Right lung (tissue), 10 donors: ENCODE measurements at places on chromosomes 13 and 19.
A peak's percentile ranks its signal among the peaks of the same experiment; 100 is the strongest.

DNA sequence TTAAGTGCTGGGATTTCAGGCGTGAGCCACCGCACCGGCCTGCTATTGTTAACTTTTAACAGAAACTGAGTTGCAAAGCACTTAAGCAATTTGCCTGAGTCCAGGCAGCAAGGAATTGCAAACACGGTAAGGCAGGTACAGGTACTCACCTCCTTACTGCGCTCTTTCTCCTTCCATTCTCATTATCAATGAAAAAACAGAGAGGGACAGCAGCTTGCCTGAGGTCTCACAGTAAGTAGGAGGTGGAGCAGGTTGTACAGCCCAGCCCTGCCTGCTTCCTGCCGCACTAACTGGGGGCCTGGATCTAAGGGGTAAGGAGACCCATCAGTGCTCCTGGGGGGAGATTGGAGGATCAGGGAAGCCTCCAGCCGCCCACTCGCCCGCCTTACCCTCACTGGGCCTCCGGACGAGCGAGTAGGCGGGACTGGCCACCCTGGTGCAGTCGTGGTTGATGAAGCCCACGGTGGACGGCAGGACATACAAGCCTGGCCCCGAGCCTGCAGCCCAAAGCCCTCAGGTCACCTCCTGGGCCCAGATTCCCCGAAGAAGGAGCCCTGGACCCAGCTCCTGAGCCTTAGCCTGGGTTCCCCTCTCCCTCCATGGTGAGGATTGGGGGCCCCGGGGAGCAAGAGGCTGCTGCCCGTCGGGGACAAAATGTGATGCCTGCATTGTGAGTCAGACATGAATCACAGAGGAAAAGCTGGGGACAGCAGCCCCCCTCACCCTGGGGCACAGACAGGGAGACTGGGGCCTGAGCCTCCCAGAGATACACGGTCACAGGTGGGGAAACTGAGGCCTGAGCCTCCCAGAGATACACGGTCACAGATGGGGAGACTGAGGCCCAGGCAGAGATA, 11.4 kb upstream of the SHC2 start:
- no peak for DNase-seq

DNA sequence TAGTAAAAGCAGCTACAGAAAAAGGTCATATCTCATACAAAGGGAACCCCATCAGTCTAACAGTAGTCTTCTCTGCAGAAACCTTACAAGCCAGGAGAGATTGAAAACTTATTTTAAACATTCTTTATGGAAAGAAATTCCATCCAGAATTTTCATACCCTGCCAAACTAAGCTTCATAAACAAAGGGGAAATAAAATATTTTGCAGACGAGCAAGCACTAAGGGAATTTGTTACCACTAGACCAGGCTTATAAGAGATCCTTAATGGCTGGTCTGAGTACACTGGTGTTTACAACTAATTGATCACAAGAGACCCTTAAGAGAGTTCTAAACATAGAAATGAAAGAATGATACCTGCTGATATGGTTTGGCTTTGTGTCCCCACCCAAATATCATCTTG, 128.6 kb upstream of the TNFSF11 start:
- DNase-seq, result no peak

- DNase-seq, result no peak
Measured at GRCh38 chr19:30855442-30855841, 483.3 kb downstream of the ZNF536 start.

- DNase-seq, result no peak
Measured at GRCh38 chr13:35789335-35790165, 313.1 kb upstream of the MAB21L1 start.

GRCh38 chr13:98879957-98880356, 97.9 kb downstream of the DOCK9 start:
- no peak for DNase-seq

DNA sequence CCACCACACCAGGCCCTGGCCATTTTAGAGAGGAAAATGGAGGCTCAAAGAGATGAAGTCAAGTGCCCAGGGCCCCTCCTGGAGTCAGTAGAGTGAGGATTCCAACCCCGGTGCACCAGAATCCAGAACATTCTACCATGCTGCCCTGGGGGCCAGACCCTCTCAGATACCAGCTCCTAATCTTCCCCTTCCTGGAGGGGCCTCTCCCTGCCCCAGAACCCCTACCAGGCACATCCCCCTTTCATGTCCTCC, 11.1 kb downstream of the CAPN12 start:
- no peak for DNase-seq

GRCh38 chr19:40555978-40556689, 20.5 kb upstream of the SHKBP1 start:
- no peak for DNase-seq

DNA sequence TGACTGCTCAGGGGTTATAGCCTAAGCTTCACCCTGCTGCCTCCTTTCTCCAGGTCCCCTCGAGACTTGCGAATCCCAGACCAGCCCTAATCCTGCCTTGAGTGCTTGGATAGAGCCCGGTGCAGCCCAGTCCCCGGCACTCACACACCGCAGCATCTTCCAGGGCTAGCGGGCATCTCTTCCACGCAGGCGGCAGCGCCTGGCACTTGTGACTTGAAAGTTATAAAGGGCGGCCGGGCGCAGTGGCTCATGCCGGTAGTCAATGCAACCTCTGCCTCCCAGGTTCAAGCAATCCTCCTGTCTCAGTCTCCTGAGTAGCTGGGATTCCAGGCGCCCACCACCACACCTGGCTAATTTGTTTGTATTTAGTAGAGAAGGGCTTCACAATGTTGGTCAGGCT, 1.9 kb downstream of the WDR18 start:
- no peak for DNase-seq

DNA sequence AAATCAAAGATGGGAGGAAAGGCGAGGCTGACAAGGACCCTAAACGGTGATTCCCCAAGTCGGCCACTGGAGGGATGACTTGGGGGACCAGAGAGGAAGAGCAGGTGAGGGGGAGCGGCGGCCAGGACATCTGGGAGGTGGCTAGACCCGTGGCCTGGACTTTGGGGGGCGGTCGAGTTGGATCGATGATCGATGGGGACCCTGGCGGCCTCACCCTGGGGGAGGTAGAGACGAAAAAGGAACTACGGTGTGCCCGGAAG, 7.7 kb upstream of the CIRBP start:
- DNase-seq, result no peak

GRCh38 chr19:12983542-12984142, 11.6 kb upstream of the NFIX start:
- peak; percentile 87 for DNase-seq

DNA sequence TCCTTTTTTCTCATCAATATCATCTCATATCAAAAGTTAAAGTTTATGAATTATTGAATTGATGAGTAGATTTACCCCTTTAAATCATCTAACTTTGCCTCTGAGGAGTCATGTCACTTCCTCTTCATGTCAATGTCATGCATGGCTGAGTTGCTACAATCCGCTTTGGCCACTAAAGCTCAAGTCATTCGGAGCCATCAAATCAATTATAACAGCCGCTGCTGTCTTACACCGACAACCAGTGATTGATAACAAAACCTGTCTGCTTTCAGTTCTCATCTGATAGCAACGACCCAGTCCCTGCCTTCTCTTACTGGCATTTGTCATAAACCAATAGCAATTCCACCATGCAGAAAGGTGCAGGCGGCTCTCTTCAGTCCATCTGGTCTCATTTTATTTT, 429.3 kb downstream of the DIAPH3 start:
- DNase-seq, result no peak

DNA sequence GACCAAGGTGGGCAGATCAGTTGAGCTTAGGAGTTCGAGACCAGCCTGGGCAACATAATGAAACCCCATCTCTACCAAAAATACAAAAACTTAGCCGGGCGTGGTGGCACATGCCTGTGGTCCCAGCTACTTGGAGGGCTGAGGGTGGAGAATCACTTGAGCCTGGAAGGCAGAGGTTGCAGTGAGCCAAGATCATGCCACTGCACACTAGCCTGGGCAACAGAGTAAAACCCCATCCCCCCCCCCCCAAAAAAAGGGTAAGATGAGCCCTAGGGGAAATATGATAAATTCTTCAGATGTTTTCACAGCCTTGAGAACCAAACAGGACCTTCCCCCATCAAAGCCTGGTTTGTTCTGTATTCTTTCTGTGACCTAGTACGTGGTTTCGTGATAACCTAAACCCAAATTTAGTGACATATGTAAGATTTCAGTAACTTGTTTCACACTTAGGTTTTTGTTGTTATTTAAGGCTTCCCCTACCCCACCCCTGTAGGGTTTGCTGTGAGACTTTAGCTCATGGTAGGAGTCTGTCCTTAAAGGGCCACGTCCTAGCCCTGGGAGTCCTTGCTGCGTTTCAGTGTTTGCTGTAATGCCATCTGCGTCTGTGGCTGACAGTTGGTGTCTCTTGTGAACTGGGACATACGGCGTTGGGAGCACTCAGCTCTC, 49.6 kb downstream of the MYO9B start:
- no peak for DNase-seq

- no peak for DNase-seq
Measured at GRCh38 chr13:80001510-80001842, 339.4 kb downstream of the SPRY2 start.

DNA sequence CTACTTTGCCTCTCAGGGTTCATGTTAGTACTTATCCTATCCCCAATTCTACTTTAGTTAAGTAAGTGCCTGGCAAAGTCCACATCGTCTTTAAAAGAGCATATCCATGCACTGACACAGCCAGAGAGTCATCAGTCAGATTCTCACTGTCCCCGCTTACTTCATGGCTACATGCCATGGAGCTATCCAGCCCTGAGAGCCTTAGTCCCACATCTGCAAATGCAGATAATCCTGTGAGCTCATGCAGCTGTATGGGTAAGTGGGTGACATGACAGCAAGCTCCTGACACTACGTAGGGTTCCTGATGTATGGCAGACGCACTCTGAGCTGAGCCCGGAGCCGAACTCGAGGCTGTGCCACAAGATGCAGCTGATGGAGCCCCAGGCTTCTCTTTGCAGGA, 661.5 kb downstream of the LIG4 start:
- DNase-seq, result peak; percentile 26

DNA sequence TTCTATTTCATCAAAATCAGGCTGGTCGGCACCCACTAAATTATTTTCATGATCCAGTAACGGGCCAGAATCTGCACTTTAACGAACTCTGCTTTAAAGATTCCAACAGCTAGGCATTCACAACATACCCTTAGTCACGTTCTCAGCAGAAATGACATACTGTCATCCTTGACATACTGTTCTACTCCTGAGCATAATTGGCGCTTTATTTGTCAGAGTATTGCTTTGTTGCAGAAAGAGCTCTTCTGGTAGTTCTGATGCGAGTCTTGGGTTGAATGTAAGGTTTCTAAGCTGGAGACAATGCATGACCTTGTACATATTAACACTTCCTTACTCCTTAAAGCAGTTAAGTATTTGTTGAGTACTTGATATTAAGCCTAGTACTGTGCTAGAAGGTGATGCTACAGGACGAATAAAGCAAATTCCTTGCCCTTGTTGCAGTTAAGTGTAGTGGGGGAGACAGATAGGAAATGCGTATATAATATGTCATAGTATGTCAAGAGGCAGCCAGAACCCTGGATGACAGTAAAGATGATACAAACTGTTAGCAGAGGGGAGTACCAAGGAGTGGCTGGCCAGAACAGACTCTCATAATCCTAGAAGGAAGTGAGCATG, 32.2 kb downstream of the FRY start:
- DNase-seq, result no peak

DNA sequence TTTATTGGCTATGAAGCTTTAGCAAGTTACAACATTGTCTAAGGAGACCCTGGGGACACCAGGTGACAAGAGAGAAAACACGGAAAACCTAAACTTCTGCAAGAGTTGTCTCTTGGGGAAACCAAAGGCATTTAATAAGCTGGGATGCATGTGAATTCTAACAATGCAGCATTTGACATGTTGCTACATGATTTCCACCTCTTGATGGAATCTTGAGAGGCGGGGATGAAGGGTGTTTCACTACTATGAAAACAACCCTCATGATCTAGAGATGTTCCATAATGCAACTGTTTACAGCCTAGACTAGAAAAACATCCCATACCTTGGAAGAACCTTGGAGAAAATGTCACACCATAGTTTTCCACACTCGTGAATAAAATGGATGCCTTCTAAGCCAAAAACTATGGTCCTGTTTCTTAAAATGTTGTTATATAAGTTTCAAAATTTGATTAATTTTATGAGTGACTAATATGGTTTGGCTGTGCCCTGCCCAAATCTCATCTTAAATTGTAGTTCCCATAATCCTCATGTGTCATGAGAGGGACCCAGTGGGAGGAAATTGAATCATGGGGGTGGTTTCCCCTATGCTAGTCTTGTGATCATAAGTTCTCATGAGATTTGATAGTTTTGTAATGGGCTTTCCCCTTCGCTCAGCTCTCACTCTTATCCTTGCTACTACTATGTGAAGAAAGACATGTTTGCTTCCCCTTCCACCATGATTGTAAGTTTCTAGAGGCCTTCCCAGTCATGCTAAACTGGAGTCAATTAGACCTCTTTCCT, 164.6 kb downstream of the TNFSF13B start:
- no peak for DNase-seq

GRCh38 chr13:73697166-73697565, 437.0 kb downstream of the KLF12 start:
- no peak for DNase-seq

DNA sequence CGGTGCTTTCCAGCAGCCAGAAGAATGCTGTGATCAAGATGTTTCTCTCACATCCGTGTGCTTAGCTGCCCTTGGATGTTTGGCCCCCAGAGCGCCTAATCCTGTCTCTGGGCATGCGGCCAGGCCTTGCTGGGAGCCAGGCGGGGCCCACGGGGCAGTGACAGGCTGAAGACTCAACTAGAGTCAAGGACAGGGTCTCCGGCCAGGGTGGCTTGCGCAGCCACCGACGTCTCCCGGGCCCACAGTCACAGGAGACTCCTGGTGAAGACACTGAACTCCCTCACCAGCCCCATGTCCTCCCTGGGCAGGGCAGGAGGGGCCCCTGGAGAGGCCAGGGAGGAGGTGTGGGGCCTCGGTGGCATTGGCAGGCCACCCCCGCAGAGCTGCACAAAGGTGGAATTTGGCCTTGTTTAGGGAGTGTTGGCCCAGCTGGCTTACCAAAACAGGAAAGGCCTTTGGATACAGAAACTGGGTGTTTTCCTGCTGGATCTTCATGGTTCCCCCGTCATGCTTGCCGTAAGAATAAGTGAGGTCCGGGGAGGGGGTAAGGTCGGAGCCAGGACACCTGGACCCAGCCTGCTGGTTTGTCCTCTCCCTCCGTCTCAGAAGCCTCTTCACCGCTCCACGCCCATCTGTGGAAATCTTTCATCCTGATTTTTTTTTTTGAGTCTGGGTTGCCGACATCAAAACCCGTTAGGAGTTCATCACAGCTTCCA, 10.0 kb upstream of the NDUFS7 start:
- no peak for DNase-seq

- DNase-seq, result no peak
Measured at GRCh38 chr19:54449701-54450069, 686 bp downstream of the LENG8 start.

DNA sequence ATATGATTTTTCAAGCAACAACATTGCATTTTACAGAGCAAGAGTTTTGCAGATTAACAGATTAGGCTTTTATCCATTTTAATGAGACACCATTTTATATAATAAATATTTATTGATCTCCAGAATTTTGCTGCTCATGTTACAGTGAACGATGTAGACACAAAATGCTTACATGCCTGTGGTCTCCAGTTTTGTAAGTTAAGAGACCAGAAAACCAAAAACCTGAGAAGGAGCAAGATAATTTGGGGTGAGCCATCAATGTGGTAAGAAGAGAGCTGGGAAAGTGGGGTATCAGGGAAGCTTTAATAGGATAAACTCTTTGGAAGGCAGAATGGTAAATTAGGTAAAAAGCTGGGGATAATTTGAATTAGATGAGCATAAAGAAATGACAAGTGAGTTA, 2100.5 kb upstream of the PCDH20 start:
- no peak for DNase-seq

GRCh38 chr13:64959276-64959675, 2270.9 kb downstream of the PCDH9 start:
- no peak for DNase-seq

GRCh38 chr13:114151565-114152284, 19.3 kb upstream of the RASA3 start:
- no peak for DNase-seq
